ENCODE measurements at places on chromosomes 3 and 15. TPM values are rescaled to one million over a fixed set of nuclear protein-coding genes. Genes with fewer than 3 reads are reported as not detected.
A peak's percentile ranks its signal among the peaks of the same experiment; 100 is the strongest.

The GPR149 gene
- total RNA-seq: not detected

The SMC4 gene
- total RNA-seq: 120 TPM

DNA sequence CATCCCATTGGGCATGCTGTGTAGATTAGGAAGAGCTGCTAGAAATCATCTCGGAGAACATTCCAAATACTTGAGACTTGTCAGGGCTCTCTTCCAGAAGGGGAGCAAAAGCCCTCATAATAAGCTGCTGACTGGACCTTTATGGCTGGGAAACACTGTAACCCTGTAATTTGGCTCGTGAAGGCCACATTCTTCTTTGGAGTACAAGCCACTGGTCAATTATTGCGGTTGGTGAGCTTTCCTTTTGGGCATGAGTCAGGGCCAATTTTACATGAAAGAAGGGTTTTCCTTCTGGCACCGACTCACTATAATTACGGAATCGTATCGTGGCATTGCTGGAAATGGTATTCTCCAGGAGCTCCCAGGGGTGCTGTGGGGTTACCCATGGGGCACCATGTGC, 434.5 kb upstream of the RGMA start:
- H3K27me3 ChIP-seq: no peaks in the 10 kb centered on the region
- peaks cover 2% of the 10 kb centered on the region for H3K4me1 ChIP-seq
- DNase-seq: no peak
- H3K4me3 ChIP-seq: no peak overlapping the region
- no peaks in the 10 kb centered on the region for H3K36me3 ChIP-seq

DNA sequence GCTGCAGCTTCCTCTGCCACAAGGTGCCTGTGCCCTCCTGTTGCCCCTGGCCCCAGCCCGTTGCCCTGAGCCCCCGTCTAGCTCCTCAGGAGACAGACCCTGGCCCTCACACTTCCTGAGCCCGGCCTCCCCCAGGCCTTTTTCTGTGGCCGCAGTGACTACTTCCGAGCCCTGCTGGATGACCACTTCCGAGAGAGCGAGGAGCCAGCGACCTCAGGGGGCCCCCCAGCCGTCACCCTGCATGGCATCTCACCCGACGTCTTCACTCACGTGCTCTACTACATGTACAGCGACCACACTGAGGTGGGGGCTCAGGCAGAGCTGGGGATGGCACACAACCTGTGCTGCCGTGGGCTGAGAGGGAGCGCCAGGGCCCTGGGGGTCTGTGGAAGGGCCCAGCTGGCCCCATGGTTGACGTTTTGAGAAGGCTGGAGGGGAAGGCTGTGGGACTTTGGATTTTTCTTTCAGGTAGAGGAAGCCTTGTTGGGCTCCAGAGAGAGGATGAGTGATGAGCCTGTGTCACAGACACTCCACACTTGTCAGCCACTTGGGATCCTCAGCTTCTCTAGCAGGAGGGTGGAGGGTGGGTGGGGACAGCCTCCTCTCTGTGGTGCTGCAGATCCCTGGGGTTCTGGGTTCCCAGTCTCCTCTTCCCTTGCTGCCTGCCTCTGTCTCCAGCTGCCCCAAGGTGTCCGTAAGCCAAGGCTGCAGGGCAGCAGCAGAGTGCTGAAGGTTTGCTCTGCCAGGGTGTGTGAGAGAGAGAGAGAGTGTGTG, 5.0 kb downstream of the ABTB1 start:
- H3K27ac ChIP-seq: no peak overlapping the region
- H3K27me3 ChIP-seq: no peaks in the 10 kb centered on the region
- H3K4me1 ChIP-seq: no peaks in the 10 kb centered on the region
- DNase-seq: peak; percentile 17

DNA sequence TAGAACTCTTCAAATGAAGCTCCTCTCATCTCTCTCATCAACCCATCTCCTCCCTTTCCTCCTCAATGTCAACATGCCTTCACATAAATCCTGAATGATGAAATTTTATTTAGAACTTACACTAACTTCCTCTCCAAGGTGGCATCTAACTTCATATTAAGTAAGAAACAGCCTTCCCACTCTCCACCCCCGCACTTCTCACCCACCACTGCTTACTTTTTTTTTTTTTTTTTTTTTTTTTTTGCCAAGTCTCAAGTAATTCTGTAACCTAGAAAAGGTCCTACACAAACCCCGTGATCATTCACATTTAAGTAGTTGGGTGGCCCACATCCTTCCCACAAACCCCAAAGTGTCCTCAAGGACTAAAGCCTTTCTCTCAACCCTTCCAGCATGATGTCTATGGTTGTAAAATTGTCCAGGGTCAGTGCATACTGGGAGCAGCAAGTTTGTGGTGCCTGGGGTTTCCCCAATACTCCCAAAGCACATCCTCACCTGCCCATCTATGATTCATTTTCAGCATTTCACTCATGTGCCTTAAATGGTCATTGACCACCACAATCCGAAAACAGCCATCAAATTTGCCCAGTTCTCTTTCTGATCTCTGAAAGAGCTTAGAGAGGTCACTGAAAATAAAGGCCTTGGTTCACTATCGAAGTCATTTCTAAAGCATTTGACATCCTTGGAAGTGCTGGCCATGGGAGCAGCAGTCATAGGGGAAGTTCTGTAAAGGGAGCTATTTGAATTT, 47.2 kb downstream of the CD86 start:
- no peak overlapping the region for H3K27ac ChIP-seq
- no peaks in the 10 kb centered on the region for H3K36me3 ChIP-seq
- H3K27me3 ChIP-seq: no peaks in the 10 kb centered on the region
- H3K4me3 ChIP-seq: no peak overlapping the region
- DNase-seq: no peak

- H3K27ac ChIP-seq: no peak overlapping the region
- no peak for DNase-seq
- H3K4me1 ChIP-seq: no peaks in the 10 kb centered on the region
- no peaks in the 10 kb centered on the region for H3K27me3 ChIP-seq
- H3K4me3 ChIP-seq: no peak overlapping the region
Observed at GRCh38 chr3:108029466-108029865, 61.4 kb downstream of the CD47 start.

DNA sequence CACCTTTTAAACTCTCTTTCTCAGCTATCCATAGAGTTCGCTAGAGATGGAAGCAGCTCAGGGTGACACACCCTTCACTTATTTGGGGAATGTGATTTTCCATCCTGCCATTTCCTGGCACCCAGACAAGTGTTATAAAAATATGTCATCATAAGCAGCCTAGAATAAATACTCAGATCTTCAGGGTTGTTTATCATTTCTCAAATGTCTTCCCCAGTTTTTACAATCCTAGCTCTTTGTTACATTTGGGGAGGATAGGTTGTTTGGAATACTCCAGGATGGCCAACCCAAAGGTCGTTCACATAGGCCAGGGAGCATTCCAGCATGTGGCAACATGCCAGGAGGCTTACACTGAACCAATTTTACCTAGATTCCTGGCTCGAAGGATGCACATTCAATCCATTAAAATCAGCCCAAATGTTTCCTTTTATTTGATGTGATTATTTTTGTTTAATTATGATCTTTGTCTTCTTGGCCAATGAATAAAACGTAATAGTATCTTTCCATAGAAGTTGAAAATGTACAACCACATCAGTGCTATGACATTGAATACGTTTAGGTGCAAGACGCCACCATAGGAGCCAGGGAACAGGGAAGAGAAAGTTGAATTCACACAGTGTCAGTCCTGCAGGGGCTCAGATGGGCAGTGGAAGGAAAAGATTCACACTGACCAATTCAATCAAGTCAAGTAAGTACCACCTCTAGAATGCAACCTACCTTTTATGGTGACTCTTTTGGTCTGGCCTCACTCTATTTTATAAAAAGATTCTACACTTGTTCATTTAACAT, 537.7 kb upstream of the MDFIC2 start:
- 0 out of 2 replicates have a peak, but pooled peaks cover 3% of the 10 kb centered on the region for H3K36me3 ChIP-seq
- H3K4me3 ChIP-seq: no peak overlapping the region

GRCh38 chr3:138629526-138629925, 21.0 kb downstream of the FAIM start:
- H3K27me3 ChIP-seq: no peaks in the 10 kb centered on the region
- H3K4me1 ChIP-seq: no peaks in the 10 kb centered on the region
- DNase-seq: no peak
- no peak overlapping the region for H3K4me3 ChIP-seq
- no peak overlapping the region for H3K27ac ChIP-seq
